ENCODE measurements at places on chromosomes 6 and 20. TPM values are rescaled to one million over a fixed set of nuclear protein-coding genes. Genes with fewer than 3 reads are reported as not detected.

DNA sequence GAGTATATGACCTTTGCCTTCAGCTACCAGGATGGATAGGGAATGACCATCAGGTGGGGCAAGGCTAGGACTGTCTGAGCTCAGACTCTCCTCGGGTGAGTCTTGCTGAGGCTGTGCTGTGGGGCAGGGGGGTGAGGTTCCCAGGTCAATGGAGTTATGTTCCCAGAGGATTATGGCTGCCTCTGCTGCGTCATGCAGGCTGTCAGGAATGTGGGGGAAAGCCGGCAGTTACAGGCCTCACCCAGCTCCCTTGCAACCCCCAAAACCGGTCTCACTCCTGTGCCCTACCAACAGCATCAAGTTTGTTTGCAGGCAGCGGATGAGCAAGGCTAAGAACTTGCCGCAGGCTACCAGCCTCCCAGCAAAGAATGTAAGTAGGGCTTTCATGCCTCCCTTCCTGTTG lies 93.5 kb downstream of the ESR1 start:
- peaks cover 2% of the 10 kb centered on the region for H3K27me3 ChIP-seq
- no peak overlapping the region for H3K27ac ChIP-seq
- peaks cover 1% of the 10 kb centered on the region for H3K4me1 ChIP-seq
- H3K36me3 ChIP-seq, result no peaks in the 10 kb centered on the region

GRCh38 chr20:24915892-24916291 lies 33.2 kb upstream of the CST7 start:
- H3K27me3 ChIP-seq, result no peaks in the 10 kb centered on the region
- no peak overlapping the region for H3K4me3 ChIP-seq
- DNase-seq, result no peak
- no peaks in the 10 kb centered on the region for H3K36me3 ChIP-seq
- H3K27ac ChIP-seq, result no peak overlapping the region

DNA sequence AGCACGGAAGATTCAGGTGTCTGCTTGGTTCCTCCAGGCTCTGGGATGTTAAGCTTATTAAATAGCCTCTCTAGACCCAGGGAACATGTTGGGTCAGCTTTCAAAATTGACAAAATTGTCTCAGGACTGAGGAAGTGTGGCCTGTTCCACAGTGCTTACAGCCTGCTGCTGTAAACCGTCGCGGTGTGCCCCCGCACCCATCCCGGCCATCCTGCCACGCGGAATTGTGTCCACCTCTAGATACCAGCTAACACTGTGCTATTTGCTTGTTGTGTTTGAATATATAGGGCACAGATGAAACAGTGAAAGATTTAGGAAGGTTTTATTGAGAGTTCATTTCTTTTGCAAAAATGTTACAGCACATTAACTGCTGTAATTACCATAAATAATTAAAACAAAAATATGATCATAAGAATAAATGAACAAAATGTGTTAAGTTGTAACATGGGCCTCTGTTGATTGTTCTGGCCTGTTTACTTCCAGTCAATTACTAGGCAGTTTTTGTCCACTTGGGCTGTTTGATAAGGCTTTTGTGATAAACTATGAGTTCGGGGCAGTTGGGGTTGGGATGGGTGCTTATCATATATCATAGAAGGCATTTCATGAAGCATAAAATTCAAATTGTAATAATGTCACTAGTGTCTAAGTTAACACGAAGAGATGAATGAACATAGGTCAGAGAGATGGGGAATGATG lies 77.4 kb downstream of the ARID1B start:
- peaks cover 18% of the 10 kb centered on the region for H3K4me1 ChIP-seq
- H3K27me3 ChIP-seq, result no peaks in the 10 kb centered on the region
- H3K4me3 ChIP-seq, result no peak overlapping the region
- DNase-seq, result no peak
- no peak overlapping the region for H3K27ac ChIP-seq
- no peaks in the 10 kb centered on the region for H3K36me3 ChIP-seq

GRCh38 chr20:33687993-33688937 lies 2.1 kb upstream of the E2F1 start:
- no peaks in the 10 kb centered on the region for H3K27me3 ChIP-seq
- H3K27ac ChIP-seq, result no peak overlapping the region
- peaks cover 16% of the 10 kb centered on the region for H3K4me1 ChIP-seq
- no peak for DNase-seq
- H3K4me3 ChIP-seq, result no peak overlapping the region
- no peaks in the 10 kb centered on the region for H3K36me3 ChIP-seq

- no peaks in the 10 kb centered on the region for H3K27me3 ChIP-seq
- H3K4me3 ChIP-seq, result no peak overlapping the region
Measured at GRCh38 chr6:89044328-89045010, 36.1 kb upstream of the PNRC1 start.

- peaks cover 5% of the 10 kb centered on the region for H3K27me3 ChIP-seq
- DNase-seq, result no peak
- H3K4me3 ChIP-seq, result no peak overlapping the region
- H3K27ac ChIP-seq, result no peak overlapping the region
Measured at GRCh38 chr20:20368418-20369249, 730 bp downstream of the INSM1 start.

DNA sequence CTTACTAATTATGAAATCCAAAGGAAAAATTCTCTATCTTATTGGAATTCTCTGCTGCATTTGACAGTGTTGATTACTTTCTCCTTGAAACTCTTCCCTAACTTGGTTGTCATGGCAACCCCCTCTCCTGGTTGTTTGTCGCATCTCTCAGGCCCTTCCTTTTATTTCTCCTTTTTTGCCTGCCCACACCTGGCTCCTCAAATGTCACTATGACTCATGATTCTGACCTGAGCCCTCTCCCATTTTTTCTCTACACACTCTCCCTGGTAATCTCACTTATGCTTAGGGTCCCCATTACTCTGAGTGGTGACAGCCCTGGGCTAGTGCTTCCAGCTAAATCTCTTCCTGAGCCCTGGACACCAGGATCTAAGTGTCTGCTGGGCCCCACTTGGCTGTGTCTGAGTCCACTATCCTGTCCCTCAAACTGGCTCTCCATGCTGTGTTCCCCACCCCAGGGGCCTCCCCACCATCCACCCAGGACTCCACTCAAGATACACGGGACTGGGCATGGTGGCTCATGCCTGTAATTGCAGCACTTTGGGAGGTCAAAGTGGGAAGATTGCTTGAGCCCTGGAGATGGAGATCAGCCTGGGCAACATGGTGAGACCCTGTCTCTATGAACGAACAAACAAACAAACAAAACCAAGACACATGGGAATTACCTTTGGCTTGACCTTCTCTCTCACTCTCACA lies 16.5 kb upstream of the NNAT start:
- H3K4me1 ChIP-seq, result no peaks in the 10 kb centered on the region
- no peaks in the 10 kb centered on the region for H3K27me3 ChIP-seq
- H3K27ac ChIP-seq, result no peak overlapping the region
- no peak overlapping the region for H3K4me3 ChIP-seq
- DNase-seq, result no peak

GRCh38 chr6:108872141-108872557 lies 23.9 kb downstream of the ARMC2 start:
- H3K4me3 ChIP-seq, result no peak overlapping the region
- DNase-seq, result no peak
- H3K27ac ChIP-seq, result no peak overlapping the region
- H3K4me1 ChIP-seq, result peaks cover 3% of the 10 kb centered on the region

GRCh38 chr6:161261816-161262215 lies 12.0 kb downstream of the AGPAT4 start:
- no peaks in the 10 kb centered on the region for H3K27me3 ChIP-seq
- H3K36me3 ChIP-seq, result no peaks in the 10 kb centered on the region
- H3K27ac ChIP-seq, result no peak overlapping the region
- no peak overlapping the region for H3K4me3 ChIP-seq

- H3K4me3 ChIP-seq, result no peak overlapping the region
- H3K27me3 ChIP-seq, result no peaks in the 10 kb centered on the region
- DNase-seq, result peak; percentile 81
- H3K27ac ChIP-seq, result no peak overlapping the region
- H3K4me1 ChIP-seq, result no peaks in the 10 kb centered on the region
- no peaks in the 10 kb centered on the region for H3K36me3 ChIP-seq
Measured at GRCh38 chr20:49928411-49929141, 7.6 kb upstream of the RNF114 start.

DNA sequence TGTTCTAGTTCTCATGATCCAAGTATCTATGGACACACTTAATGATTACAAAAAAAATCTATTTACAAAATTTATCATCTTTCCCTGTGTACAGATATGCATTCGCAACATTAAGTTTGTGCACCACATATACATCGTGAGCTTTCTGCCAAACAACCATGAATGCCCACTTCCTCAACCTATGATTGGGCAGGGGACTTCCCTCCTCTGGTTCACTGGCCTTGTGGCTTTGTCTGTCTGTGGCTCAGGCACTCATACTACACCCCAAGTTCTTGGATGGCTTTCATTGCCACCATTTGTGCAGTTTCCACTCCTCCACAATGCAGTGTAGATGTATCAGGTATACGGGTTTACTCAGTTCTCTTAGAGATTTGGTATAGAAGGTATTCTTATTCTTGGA lies 74.9 kb downstream of the HS3ST5 start:
- no peaks in the 10 kb centered on the region for H3K27me3 ChIP-seq
- no peaks in the 10 kb centered on the region for H3K36me3 ChIP-seq
- no peak for DNase-seq
- H3K4me3 ChIP-seq, result no peak overlapping the region

The SPATS1 gene
- not detected for total RNA-seq

The NCOA7 gene
- total RNA-seq, result 40.2 TPM

The TP53TG5 gene
- 0.89 TPM for total RNA-seq

The MUC21 gene
- not detected for total RNA-seq
